NCI-H510A (cell line): ENCODE measurements at places on chromosomes 12 and 14.

- no peak for DNase-seq
Measured at GRCh38 chr14:85061256-85061655, 468.7 kb upstream of the FLRT2 start.

- peak; percentile 69 for DNase-seq
Measured at GRCh38 chr14:55411426-55412389, at the start of gene ATG14. Gene ATG14, minus strand, starts transcription at chr14:55411830. Its CDS starts 8 bp downstream, at chr14:55411822.

GRCh38 chr12:108523365-108523764 is 8.3 kb downstream of the FICD start:
- no peak for DNase-seq

- DNase-seq: no peak
Measured at GRCh38 chr14:86626530-86626929, 1096.6 kb downstream of the FLRT2 start.

- DNase-seq: no peak
Measured at GRCh38 chr14:37122288-37122687, 50.1 kb downstream of the SLC25A21 start.

DNA sequence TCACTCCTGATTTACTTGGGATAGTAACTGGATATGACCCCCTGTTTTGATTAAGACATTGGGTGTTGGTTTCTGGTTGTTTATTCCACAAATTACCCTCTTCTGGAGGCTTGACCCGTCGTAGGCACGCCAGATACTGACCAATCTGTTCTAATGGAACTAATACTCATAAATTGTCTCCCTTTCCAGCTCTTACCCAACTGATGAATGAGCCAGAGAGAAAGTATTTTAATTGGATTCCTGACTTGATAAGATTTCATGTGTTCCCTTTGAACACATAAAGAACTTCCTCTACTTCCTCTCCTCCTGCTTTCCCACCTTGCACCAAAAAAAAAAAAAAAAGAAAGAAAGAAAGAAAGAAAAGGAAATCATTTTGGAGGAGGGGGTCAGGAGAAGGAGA is 340.9 kb downstream of the PCNX1 start:
- DNase-seq: no peak

DNA sequence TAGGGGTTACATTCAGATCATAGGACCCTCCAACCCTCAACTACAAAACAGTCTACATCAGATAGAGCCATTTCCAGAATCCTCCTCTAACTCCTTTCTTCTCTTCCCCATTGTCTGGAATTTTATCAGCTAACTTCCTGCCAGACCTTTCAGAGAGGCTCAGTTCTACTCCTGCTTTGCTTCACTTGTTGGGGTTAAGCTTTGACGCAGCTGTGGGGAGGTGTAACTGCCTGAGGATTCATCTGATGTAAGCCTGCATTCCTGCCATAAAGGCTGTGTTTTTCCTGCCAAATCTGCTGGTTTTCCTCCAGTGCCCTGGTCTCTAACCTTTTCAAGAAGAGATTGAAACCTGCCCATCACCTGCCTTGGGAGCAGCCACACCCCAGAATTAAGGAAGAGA is 16.9 kb downstream of the DHRS2 start:
- no peak for DNase-seq

GRCh38 chr12:2194060-2194459 is 141.3 kb downstream of the CACNA1C start:
- no peak for DNase-seq

- DNase-seq: no peak
Measured at GRCh38 chr12:92485351-92486348, 217.1 kb upstream of the PLEKHG7 start.

DNA sequence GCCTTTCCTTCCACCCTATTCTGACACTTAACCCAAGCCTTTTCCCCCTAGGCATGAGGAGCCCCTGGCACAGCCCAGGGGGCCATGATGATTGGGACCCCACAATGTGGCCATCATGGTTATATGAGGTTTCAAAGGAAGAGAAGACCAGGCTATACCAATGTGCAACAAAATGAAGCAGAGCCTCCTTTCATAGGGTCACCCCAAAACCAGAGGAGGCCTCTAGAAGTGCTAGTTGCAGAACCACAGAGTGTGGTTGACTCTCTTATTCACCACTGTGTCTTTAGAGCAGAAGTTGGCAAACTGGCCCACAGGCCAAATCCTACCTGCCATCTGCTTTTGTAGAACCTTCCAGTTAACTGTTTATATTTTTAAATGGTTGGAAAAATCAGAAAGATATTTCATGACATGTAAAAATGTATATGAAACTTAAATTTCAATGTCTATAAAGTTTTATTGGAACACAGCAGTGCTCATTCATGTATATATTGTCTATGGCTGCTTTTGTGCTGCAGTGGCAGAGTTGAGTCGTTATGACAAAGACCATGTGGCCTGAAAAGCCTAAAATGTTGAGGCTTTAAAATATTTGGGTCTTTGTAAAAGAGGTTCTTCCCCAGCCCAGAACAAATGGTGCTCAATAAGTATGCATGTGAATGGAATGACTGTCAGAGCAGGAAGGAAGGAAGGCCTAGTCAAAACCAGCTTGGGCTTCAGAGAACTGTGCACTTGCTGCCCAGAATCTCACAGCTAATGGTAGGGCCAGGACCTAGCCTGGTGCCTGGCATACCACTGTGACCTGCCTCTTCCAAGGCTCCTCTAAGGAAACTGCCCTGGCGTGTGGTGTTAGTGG is 49.2 kb downstream of the SUSD6 start:
- DNase-seq: no peak

DNA sequence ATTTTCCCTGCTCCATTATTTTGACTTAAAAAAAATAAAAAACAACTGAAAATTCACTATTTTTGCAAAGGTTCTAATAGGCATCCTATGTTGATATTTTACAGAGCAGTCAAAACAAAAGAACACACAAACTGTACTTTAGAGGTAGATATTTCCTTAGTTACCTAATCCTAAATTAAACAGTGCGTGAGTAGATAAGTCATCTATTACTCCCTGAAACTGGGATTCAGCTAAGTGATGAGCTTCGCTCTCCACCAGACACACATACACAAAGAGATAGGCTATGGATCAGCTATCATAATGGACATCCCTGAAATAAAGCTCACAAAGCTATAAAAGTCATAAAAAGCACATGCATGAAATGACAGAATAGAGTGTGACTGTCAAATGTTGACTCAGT is 398.7 kb downstream of the SOX5 start:
- DNase-seq: no peak

DNA sequence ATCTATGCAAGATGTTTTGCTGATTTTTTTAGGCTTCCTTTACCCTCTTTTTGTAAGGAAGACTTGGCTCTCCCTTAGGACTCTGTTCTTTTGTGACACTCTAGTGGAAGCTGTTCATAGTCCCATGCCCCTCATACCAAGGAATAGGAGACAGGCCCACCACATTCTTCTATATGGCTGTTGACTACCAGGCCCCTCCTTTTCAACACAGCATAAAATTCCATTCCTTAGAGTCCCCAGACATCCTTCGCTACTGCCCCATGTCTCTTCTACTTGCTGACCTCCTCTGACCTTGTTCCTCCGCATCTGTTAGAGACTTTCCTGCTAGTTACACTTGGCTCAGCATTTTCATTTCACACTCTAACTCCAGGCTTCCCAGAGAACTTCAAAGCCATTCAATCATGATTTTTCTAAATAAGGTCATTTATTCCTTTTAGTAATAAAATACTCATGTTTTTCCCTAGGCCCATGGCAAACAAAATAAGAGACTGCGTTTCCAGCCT is 9.7 kb downstream of the PIK3C2G start:
- no peak for DNase-seq

GRCh38 chr14:67806246-67806645 is 10.1 kb downstream of the ZFYVE26 start:
- no peak for DNase-seq

- DNase-seq: no peak
Measured at GRCh38 chr14:104534036-104534435, 45.5 kb upstream of the C14orf180 start.

DNA sequence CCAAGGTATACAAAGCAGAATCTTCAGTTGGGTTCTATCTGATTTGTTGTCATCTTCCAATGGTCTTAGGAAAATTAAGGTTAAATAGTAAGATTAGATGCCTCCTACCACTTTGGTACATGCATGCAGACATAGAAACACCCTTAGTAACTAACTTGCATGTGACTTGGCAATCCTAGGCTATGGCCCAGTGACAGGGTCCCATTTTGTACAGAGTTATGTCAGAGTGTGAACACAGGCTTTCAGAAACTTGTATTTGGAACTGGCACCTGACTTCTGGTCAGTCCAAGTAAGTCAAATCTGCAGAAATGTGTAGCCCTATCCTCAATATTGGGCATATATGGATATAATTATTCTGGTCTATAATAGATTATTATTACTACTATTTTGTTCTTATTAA is 53.1 kb downstream of the DAD1 start:
- DNase-seq: no peak

- no peak for DNase-seq
Measured at GRCh38 chr14:67556671-67557070, 23.6 kb downstream of the PLEKHH1 start.

GRCh38 chr12:32686340-32686739 is 7.2 kb downstream of the DNM1L start:
- DNase-seq: no peak

GRCh38 chr14:94569381-94570001 is 8.2 kb downstream of the SERPINA4 start:
- no peak for DNase-seq

GRCh38 chr14:71056168-71056567 is 148.9 kb downstream of the PCNX1 start:
- DNase-seq: no peak

DNA sequence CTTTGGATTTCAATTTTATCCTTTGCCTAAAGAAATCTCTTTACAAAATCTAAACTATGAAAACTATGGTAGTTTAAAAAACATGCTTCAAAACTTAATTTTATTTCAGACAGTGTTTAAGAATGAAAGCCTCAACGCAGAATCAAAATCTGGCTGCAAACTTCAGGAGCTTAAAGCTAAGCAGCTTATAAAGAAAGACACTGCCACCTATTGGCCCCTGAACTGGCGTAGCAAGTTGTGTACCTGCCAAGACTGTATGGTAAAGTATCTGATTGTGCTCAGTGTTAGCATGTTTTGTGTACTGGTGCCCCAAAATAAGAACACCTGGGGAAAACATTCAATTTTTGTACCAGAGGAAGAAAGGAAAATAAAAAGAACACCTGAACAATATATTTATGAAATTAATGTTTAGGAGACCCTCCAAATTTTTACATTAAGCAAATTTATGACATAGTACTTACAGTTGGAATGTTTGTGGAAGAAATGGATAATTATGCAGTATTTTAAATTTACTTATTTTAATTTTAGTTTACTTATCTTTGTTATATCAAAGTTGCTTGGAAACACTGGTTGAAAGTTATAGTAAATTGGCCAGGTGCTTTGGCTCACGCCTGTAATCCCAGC is 12.2 kb downstream of the UBR7 start:
- DNase-seq: no peak

DNA sequence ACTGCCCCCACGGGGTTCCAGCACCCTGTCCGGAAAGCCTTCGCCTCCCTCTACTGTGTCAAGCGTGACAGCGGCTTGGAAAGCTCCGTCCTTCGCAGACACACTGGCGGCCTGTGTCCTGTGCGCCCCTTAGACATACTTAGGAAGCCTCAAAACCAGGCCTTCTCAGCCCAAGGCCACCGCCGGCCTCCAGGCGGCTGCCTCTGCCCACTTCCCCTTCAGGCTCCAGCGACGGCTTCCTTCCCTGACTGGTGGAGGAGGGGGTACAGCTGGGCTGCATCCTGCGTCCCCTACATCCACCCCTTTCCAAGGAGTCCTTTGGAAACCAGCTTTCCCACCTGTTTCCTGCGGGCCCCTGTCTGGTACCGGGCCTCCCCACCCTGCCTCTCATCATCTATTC is 2.5 kb upstream of the CACNA2D4 start:
- no peak for DNase-seq
